ENCODE measurements at places on chromosomes 6 and 20.

DNA sequence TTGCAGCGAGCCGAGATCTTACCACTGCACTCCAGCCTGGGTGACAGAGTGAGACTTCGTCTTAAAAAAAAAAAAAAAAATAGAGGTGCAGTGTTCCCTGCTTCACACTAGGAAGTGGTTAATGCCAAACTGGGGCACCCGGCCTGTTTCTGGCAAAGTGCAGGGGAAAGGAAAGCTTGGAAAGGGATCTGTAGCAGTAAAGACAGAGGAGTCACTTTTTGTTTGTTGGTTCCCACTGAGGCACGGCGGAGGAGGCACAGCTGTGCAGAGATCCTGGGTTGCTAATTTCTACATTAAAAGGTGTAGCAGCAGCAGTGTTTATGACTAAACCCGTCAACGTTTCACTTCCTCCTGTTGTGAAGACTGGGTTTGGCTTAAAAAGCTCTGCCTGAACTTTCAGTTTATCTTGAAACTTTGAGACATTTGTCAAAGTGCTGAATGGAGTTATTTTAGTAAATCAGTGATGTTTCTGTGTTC is 125.6 kb downstream of the CARMIL1 start:
- DNase-seq = no peak

DNA sequence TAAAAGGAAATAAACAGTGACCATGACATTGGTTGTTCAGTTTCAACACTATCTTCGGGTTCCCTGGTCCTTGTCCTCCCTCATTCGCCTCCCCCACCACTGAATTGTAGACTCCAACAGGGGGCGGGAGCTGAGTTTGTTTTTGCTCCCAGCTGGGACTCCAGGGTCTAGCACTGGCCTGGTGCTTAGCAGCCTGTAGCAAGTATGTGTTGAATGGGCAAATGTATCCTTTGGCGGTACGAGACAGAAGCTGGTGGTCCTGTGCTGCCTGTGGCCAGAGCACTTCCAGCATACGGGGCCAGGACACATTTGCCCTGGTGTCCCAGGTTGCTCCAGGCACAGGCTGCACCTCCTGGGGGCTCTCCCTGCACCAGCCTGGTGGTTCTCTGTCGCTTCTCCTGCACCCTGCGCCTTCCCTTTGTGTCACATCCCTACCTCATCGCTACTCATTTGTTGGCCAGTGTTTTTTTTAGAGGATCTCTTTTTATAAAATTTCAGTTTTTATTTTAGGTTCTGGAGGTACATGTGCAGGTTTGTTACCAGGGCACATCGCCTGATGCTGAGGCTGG is 40.1 kb downstream of the PHACTR3 start:
- DNase-seq = no peak

GRCh38 chr6:147961481-147962141 is 381.0 kb upstream of the SASH1 start:
- no peak for DNase-seq

- no peak for DNase-seq
Measured at GRCh38 chr20:11338496-11339306, 579.0 kb upstream of the BTBD3 start.

GRCh38 chr20:38863024-38863851 is 57.7 kb downstream of the PPP1R16B start:
- no peak for DNase-seq

DNA sequence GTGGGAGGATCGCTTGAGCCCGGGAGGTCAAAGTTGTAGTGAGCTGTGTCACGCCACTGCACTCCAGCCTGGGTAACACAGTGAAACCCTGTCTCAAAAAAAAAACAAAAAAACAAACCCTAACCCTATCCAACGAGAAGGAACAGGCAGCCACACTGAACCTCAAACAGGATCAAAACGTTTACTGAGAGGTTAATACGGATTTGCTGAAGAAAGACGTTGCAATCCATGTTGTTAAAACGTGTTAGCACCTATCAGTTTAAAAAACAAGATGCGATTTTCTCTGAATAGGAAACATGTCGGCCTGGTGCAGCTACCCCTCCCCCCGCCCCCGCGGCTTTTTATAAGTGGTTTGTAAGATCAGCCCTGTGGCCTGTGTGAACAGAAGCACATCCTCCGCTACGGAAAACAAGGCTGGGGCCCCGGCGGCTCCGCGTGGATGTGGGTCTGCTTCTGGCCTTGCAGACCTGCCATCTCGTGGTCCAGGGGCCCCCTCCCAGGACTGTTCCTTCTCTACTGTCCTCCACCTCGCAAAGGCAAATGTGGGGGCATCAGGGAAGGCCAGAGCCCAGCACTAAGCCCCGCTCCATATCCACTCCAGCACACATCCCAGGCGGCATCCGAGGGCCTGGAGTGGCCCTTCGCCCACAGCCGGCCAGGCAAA is 11.4 kb downstream of the SLC2A4RG start:
- DNase-seq = peak; percentile 57

GRCh38 chr6:118536478-118536877 is 11.6 kb upstream of the PLN start:
- DNase-seq = no peak

GRCh38 chr6:163946437-163946836 is 531.9 kb downstream of the QKI start:
- DNase-seq = no peak

GRCh38 chr20:60191014-60191413 is 232.8 kb downstream of the CDH26 start:
- DNase-seq = no peak

- DNase-seq = no peak
Measured at GRCh38 chr20:25173886-25174308, 21.6 kb upstream of the ENTPD6 start.

DNA sequence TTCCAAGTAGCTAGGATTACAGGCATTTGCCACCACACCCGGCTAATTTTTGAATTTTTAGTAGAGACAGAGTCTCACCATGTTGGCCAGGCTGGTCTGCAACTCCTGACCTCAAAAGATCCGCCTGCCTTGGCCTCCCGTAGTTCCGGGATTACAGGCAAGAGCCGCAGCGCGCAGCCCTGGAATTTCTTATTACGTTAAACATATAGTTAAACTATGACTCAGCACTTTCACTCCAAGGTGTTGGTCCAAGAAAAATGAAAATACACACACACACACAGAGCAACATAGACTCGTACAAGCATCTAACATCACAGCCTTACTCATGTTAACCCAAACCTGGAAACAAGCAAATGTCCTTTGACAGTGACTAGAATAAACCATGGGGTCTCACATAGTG is 663.9 kb downstream of the PRKN start:
- no peak for DNase-seq

DNA sequence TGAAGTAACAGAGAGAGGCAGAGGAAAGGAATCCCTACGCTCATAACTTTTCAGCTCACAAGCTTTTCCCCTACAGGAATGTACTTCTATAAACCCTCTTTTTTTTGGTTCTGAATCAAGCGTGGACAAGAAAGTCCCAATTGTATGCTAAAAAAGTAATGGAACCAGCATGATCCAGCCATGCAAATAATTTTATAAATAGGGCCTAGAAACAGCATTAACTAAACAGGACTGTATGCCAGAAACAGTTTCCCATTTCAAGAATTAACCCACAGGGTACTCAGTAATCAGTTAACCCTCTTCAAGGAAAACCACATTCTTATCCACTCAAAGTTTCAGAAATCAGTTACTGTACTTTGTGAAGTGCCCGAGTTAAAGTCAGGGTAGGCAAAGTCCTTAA is 87.0 kb upstream of the HMGCLL1 start:
- DNase-seq = no peak

GRCh38 chr6:157510323-157511188 is 129.6 kb downstream of the ZDHHC14 start:
- no peak for DNase-seq

DNA sequence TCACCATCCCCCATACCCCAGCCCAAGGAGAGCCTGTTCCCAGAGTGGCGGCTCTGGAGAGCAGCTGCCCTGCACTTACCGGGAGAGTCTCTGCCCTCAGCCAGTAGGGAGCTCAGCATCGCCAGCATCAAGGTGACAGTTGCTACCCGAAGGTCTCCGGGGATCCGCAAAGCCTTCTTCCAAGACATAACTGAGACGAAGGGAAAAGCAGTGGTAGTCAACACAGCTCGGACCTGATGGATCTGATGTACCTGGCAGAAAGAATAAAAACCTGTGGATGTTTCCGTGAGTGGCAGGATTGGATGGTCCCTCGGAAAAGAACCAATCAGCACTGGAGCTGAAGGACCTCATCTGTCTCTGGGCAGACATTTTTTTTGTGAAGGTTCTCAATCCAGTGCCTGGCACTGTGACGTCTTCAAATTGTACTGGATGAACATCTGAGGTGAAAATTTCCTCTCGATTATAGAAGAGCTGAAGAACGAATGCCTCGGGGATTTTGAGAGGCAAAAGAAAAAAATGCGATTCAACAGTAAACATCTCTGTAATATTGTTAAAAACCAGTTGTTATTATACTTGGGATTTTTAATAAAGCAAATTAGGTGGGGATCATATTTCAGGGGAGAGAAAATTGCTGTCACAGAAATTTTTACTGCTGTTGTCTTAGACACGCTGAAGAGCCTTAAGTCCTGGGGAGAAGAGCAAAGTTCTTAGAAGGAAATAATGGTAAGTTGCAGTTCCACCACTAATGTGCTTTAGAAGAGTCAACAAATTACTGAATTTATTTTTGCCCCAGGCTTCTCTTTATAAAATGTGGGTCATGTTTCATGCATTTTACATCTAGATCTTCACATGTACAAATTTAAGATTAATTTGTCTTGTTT is at the start of gene HLA-DQB1:
Gene HLA-DQB1 (minus strand): TSS at position 238 of the 881 bp plus-strand sequence. CDS start 50 bp downstream, at position 188.
- DNase-seq = no peak

DNA sequence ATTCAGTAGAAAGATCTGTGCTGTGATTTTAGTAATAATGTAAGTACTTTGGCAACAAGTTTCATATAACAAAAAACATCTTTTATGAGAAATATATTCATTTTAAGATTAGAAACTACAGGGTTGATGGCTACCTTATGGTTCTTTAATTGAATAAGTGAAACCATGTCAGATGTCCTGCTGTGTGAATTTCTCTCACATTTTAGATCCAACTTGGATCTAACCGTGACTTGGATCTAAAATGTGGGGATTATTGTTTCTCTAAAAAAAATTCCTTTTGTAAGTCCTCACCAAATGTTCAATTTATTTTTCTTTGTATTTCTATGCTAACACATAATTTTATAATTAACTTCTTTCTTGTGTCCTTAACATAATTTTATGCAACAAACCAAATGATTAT is 30.4 kb downstream of the ZC2HC1B start:
- DNase-seq = no peak

GRCh38 chr6:23394681-23395080 is 731.3 kb upstream of the NRSN1 start:
- no peak for DNase-seq

DNA sequence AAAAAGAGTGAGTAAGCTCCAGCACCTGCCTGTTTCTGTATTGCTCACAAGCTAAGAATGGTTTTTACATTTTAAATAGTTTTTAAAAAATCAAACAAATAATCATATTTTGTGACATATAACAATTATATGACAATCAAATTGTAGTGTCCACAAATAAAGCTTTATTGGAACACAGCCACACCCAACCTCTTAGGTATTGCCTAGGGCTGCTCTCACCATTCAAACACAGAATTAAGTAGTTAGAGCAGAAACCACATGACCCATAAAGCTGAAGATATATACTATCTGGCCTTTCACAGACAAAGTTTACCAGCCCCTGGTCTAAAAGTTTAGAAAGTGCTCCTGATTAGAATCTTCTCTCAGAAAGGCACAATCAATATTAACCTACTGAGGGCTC is 11.2 kb downstream of the TNFRSF21 start:
- no peak for DNase-seq

DNA sequence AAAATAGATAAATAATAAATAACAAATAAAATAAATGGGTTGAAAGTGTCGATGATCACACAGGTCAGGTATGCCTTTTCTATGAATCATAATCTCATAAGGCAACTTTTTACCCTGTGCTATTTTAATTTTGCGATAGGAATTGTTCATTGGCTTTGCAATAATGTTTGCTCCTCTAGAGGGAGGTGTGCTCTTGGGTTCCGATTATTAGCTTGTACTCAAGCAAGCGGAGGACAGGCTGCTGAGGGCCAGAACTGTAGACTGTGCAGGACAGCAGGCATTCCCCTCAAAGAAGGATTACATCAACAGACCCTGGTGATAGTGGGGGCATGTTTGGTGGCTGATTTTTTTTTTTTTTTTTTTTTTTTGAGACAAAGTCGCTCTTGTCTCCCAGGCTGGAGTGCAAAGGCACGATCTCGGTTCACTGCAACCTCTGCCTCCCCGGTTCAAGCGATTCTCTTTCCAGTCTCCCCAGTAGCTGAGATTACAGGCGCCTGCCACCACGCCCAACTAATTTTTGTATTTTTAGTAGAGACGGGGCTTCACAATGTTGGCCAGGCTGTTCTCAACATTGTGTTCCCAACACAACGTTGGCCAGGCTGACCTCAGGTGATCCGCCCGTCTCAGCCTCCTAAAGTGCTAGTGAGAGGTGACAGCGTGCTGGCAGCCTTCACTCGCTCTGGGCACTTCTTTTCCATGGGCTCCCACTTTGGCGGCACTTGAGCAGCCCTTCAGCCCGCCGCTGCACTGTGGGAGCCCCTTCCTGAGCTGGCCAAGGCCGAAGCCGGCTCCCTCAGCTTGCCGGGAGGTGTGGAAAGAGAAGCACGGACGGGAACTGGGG is 35.6 kb downstream of the RIOK1 start:
- no peak for DNase-seq

DNA sequence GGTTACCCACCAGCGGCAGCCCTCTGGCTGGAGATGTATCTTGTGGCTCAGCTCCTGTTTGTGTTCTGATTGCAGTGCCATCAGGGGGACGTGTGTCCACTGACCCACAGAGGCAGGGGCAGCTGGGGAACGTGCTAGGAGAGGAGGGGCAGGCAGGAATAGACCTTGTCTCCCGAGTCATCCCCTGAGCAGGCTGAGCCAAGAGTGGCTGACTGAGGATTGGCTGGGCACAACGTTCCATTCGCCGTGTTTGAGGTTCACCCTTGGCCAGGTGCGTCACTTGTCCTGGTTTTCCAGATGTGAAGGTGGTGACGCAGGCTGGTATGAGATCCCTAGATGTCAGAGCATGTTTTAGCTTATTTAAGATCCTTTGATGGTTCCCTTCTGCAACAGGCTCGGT is 57.7 kb downstream of the ADNP start:
- no peak for DNase-seq

GRCh38 chr20:24129641-24130040 is 141.1 kb upstream of the GGTLC1 start:
- DNase-seq = no peak

DNA sequence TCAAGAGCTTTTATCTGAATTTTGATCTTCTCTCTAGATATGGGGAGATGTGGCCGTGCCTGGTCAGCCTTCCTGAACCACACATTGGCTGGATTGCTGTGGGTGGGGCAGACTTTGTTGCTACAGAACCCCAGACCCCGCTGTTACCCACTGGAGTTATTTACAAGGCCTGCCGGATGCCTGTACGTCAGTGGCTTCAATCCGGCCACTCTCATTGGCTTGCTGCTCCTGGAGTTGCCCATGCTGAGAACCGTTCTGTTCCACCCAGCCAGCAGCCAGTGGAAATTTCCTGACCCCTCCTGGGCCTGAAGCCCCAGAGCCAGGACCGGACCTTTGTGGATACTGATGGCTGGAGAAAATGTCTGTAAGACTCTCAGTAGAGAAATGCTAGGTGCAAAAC is 101.9 kb downstream of the TFAP2C start:
- no peak for DNase-seq

GRCh38 chr20:47036091-47036870 is 141.6 kb downstream of the EYA2 start:
- DNase-seq = no peak

- no peak for DNase-seq
Measured at GRCh38 chr6:44806656-44807055, 419.1 kb downstream of the CDC5L start.

GRCh38 chr6:2441601-2442475 is 196.4 kb upstream of the GMDS start:
- no peak for DNase-seq

- DNase-seq = no peak
Measured at GRCh38 chr20:15278041-15278440, 940.6 kb upstream of the FLRT3 start.
